ENCODE measurements at places on chromosomes 3 and 15.

DNA sequence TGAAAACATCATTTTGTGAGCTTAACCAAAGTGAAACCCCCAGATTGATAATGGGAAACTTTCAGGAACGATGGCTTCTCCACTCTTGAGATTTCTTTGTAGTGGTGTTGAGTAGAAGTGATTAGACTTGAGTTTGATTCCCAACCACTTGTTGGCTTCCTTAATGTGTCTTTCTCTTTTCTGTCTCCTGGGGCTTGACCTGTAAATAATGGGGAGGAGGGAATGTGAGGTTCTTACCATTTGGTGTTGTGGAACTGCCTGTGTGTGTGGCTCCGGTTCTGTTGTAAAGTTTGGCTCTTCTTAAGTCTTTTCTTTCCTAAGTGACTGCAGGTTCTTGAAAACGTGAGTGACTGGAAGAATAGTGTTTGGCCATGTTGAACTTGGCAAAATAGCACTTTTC, 2.7 kb downstream of the CDV3 start:
- no peak for DNase-seq

DNA sequence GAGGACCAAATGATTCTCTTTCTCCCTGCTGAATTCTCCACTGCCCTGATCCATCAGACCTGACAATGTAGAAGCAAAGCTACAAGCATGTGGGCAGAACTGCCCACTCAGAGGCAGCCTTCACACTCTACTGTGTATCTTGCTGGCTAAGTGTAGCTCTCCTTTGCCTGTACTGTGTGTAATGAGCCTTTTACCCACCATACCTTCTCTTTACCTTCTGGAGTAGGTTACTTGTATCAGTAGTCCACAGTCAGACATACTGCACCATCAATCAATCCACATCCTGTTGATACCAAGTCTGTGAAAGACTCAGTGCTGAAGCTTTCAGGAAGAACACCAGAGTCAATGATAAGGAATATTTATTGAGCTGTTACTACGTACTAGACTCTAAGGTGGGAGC, 440.7 kb upstream of the ARHGEF26 start:
- DNase-seq: no peak

DNA sequence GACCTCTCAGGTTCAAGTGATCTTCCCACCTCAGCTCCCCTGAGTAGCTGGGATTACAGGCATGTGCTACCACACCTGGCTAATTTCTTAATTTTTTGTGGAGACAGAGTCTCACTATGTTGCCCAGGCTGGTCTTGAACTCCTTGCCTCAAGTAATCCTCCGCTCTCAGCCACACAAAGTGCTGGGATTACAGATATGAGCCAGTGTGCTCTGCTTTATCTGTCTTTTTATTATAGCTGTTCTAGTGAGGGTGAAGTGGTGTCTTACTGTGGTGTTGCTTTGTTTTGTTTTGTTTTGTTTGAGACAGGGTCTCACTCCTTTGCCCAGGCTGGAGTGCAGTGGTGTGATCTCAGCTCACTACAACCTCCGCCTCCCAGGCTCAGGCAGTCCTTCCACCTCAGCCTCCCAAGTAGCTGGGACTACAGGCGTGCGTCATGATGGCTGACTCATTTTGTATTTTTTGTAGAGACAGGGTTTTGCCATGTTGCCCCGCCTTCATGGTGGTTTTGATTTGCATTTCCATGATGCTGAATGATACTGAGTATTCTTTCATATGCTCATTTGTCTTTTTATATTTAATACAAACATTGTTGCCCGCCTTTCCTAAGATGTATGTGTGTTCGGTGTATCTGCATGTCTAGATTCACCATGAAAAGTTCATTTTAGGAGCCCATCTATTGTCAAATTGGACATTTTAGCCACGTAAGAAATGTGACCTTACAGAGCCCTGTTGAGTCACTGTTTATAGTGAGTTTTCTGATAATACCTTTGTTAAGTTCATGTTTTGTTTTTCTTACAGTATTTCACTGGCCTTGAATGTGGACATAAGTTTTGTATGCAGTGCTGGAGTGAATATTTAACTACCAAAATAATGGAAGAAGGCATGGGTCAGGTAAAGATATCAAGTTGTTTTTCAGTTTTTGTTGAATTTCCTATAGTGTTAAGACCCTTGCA, 80.6 kb downstream of the ARIH1 start:
- no peak for DNase-seq

- DNase-seq: no peak
These were observed 628.5 kb downstream of the ROBO2 start for GRCh38 chr3:77668376-77668775.

- DNase-seq: no peak
These were observed 269.5 kb downstream of the SUCLG2 start for GRCh38 chr3:67384760-67385397.

- no peak for DNase-seq
These were observed 23.4 kb downstream of the SNAPC5 start for GRCh38 chr15:66474135-66474534.

- no peak for DNase-seq
These were observed 66.2 kb downstream of the MCTP2 start for GRCh38 chr15:94297558-94297957.

GRCh38 chr3:77816366-77816765, 776.5 kb downstream of the ROBO2 start:
- no peak for DNase-seq

- no peak for DNase-seq
These were observed 230.5 kb downstream of the NFKBIZ start for GRCh38 chr3:102079809-102080197.

- DNase-seq: no peak
These were observed 382.9 kb downstream of the GABRG3 start for GRCh38 chr15:27353856-27354255.

GRCh38 chr3:51974277-51974962, 444 bp upstream of the ABHD14A start:
- no peak for DNase-seq

DNA sequence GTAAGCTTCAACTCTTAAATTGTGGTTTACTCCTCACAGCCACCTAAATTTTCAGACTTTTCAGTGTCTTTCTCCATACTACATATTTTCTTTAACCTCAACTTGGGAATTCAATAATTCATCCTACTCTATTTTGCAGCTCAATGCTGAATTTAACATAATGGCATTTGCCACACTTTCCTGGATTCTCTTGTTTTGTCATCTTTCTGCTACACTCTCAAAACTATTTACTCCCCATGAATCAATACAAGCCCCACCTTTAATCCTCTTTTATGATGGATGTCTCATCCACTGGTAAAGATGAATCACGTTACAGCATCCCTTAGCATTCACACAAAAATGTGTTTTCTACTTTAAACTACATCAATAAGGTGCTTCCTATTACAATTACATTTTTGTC, 19.6 kb upstream of the CHMP2B start:
- DNase-seq: no peak

- no peak for DNase-seq
These were observed 48.3 kb upstream of the CGNL1 start for GRCh38 chr15:57327985-57328471.

- no peak for DNase-seq
These were observed 99.8 kb downstream of the NSUN3 start for GRCh38 chr3:94162700-94163099.

DNA sequence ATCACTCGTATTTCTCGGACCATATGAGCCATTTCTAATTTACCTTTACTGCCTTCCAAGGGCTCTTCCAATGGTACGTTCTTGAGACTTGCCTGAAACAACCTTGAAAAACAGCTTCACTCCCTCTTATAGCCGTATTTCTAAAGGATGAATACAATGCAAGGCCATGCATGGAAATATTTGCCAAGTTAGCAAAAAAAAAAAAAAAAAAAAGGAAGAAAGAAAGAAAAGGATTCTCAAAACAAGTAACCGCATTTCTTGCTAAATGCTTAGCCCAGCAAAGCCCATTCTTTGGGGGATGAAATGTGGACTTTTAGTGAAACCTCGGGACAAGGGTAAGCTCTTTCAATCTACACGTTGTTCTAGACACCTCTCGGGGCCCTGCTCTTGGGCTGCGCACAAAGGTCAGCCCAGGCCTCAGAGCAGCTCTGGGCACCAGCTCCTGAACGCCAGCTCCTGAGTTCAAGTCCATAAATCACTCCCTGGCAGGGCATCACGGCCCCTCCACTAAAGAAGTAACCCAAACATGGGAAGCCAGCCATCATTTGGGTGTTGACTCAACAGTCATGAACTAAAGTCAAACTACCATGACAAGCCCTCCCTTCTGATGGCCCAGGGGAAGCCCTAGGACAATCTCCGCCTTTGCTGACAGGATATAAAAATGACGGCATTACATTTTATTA, 132.7 kb downstream of the ADAMTS17 start:
- no peak for DNase-seq

All from NCI-H2107 (cell line).